ENCODE measurements at places on chromosomes 4 and X.

DNA sequence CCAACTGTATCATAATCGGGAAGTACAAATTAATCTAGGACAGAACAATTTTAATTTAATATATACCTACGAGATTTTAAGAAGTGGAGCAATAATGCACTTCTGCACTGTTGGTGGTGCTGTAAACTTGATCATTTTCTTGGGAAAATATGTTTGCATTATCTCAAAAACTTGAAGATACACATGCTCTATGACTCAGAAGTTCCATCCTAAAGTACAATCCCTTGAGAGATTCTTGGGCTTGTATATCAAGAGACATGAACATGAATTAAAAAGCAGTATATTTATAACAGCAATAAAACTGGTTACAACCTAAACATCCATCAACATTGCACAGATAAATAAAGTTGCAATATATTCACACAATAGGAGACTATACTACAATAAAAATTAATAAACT, 168.8 kb downstream of the CLCN4 start:
- DNase-seq: no peak

DNA sequence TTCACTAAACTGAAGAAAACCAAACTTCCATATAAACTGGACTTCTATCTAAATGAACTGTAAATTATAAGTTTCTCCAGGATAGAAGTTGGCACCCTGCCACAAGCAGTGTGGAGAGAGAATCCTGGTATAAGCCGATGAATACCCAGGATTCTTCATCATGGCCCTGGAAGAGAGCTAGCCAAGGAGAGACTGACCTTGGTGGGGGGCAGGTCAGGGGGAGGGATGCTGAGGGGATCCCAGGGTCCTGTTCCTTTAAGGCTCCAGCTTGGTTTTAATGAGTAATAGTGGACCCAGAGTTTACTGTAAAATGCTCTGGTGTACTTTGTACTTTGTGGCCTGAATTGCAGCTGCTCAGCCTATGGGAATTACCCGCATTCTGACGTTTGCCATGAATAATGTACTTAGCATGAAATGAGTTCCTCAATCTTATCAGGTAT, 16.9 kb downstream of the RASSF6 start:
- DNase-seq: no peak

DNA sequence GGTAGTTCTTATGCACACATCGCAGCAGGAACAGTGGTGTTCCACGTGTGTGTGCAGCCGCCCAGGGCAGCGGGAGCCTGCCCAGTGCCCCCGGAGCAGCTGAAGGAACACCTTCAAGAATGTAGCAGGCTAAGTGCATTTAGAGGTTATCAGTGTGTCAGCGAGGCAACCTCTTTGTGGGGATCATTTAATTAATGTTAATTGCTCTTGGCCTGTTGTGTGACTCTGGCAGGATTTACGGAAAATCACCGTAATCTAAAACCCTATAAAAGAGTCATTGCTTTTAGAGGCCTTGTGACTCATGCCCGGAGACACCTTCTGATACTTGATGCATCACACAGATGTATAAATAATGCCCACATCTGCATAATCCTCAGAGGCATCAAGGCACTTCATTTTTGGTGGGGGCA, 47.3 kb upstream of the GATB start:
- no peak for DNase-seq

DNA sequence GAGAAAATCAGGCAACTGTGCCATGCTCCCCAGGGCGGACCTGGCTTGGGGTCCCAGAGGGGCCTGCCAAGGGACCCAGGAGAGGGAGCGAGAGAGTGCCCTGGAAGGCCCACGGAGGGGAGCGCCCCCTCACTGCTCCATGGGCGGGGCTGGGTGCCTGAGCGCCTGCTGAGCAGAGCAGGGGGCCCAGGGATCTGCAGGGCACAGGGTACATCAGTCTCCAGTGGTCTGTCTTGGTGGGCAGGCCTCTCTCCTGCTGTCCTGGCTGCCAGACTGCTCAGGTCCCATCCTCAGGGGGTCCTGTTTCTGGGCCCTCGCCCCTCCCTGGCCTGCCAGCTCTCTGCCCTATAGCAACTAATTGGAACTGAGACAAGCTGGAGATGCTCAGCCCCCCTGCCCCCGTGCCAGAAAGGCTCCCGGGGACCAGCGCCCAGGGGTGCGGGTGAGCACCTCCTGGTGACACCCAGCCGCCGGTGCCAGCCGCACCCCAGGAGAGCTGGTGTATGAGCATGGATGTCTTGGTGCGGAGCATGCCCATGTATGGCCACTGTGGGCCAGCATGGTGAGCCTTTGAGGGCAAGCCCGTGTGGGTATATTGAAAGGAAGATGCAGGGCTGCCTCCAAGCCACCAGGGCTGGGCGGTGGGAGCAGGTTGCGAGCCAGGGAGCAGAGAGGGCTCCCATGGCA, 1.3 kb downstream of the BGN start:
- no peak for DNase-seq

- DNase-seq: no peak
Observed at GRCh38 chrX:87571964-87572363, 54.4 kb downstream of the KLHL4 start.

- no peak for DNase-seq
Observed at GRCh38 chr4:159697322-159698283, 594.7 kb downstream of the RAPGEF2 start.

DNA sequence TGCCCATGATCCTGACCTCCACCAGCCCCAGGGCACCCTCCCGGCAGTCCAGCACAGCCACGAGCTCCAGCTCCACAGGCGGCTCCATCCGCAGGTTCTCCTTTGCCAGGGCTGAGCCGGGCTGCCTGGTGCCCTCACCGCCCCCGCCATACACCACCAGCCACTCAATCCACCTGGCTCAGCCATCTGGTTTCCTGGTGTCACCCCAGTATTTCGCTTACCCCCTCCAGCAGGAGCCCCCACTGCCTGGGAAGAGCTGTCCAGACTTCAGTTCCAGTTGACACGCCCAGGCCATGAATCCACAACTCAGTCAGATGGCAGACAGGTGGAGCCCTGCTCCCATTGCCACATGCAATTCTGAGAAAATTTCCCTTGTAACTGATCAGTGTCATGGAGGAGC, 3.9 kb downstream of the SHISA3 start:
- DNase-seq: no peak

DNA sequence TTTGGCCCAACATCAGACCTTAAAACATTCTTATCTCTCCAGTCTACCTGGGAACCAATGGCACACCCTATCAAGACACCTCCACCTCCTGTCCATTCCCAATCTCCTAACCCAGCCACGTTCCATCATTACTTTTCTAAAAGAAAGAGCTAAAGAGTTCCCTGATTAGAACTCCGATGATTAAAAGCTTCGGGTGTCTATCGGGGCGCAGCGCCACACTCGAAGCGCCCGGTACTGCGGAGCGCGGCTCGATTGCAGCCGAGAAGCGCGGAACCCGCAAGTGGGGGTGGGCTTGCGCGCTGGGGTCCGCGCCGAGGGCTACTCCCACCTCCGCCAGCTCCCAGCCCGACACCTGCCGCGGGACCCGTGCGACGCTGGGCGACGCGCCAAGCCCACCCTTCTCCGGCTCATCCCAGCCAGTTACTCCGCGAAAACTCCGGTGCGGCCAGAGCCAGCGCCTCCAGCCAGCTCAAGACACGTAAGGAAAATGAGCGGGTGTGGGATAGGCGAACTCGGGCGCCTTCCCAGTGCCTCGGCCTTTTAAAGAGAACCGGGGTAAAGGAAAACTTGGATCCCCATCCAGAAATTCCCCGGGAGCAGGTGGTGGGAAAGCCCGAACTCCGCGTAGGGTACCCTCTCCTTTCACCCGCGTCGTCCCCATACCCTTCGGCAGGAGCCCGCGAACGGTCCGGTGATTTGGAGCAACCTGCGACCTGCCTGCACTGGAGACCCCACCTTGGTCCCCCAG, 593 bp downstream of the NPY1R start:
- no peak for DNase-seq

DNA sequence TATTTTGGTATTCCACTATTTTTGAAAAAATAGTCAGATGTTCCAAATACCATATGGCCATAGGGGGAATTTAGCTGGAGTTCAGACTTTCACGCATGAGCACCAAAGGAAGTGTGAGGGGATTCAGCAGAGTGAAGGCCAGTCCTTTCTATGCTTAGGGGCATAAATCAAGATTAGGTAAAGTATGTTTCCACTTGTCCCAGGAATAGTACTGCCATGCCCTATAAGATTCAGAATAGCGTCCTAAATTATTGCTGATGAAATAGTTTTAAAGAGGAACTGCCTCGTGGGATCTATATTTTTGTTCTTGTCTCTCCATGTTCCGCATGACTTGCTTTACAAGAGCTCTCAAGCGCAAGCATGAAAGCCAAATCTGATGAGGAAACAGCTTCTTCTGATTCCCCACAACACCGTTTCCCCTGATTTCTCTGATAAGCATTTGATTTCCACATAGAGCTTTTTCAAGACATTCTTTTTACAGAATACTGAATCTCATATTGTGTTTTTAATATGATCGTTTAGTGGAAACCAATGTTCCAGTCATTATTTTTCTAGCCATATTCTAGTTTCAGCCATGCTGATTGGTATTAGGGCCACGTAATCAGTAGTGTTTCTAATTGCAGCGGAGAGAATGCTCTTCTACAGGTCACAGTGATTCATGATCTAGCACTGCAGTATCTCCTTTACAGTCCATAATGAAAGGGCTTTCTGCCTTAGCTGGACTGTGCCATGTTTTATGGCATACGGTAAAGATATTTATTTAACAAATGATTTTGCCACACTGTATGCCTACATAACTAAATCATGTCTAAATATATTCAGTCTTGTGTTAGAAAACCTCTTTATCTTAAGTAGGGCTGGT, 492.3 kb downstream of the CENPC start:
- no peak for DNase-seq
